NCI-H226 (cell line): ENCODE measurements at places on chromosomes 13 and 19.

- no peak for DNase-seq
These were observed 335.2 kb downstream of the SLITRK1 start for GRCh38 chr13:83547043-83547442.

GRCh38 chr13:110286833-110287819 lies 19.8 kb downstream of the COL4A1 start:
- DNase-seq: no peak

DNA sequence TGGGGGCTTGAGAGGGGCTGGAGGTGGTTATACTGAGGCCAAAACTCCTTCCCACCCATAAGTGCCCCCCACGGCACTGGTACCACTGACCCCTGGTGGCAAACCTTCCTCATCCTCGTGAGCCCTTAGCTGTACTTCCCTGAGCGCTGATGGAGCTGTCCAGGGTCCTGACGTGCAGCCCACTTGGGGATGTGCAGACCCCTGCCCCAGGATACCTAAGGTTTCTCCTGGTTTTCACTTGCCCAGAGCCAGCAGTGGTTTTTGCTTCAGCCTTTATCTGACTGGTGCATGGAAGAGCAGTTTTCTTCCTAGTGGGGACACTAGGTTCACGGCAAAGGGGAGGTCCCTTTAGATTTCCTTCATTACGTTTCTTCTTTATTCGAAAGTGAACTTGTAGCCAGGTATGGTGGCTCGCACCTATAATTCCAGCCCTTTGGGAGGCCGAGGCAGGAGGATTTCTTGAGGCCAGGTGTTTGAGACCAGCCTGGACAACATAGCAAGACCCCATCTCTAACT lies 28.7 kb upstream of the KCTD15 start:
- no peak for DNase-seq

DNA sequence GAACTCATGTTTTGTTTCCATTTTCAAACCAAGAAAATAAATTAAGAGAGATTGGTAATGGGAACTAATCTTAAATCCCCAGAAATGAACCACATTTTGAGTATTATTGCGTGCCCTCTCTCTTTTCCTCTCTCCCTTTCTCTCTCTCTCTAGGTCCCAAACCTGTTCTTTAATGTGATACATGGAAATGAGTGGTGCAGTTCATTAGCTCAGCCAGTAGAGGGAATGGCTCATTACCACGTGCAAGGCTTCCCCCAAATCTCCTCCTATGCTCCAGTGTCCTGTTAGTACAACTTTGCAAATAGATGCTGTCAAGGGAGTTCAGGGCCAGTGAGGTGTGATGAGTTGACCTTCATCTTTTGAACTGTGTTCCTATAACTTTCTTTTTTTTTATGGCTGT lies 178.4 kb downstream of the FGF9 start:
- DNase-seq: peak; percentile 12

DNA sequence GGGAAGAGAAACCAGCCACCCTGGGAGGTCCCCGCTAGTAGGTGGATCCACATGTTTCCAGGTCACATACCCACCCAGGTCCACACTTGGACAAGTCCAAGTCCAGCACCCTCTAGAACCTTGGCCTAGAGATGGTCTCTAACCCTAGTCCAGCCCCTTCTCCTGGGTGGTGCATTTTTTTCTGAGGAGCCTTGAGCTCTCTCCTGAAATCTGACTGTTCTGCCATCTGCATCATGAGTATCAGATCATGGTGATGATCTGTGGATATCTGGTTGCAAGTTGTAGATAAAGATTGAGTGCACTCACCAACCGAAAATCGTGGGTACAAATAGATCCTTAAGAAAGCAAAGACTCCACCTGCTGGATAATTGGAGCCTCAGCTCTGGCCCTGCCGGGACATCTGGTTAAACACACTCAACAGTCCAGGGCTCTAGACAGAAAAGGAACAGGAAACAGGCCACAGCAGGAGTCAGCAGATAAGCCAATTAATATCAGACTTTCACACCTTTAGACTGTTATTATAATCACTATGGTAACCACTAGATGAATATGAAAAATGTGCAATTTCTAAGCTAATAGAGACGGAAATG lies 41.1 kb downstream of the GPR12 start:
- DNase-seq: no peak

DNA sequence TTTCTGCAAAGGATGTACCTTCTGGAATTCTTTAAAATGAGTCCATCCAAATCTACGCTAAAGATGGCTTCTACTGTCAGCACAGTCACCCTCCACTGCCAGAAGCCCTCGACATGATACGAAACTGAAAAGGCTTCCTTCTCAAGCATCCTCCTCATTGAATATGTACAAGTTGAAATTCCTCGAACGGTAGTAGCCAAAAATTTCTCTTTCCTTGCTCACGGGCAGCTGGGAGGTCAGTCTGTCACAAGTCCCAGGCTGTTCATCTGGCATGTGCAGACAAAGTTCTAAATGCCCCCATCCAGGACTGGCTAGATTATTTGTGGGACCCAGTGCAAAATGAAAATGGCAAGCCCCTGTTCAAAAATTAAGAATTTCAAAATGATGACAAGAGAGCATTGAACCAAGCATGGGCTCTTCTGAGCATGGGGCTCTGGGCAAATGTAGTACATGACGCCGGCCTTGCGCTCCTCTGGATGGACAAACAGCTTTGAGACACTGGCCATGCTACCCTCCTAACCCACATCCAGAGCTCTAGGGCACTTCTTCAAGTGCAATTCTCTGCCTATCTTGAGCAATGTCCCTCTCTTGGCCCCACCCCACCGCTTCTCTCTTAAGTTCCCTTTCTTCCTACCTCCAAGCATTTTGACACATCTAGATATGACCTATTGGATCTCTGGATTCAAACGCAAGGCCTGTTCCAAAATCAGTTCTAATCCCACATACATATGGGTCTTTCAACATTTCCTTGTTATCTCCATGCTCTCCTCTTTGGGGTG lies 78.9 kb upstream of the FLT1 start:
- no peak for DNase-seq

- DNase-seq: no peak
These were observed 210.1 kb downstream of the GGACT start for GRCh38 chr13:100378533-100378932.

DNA sequence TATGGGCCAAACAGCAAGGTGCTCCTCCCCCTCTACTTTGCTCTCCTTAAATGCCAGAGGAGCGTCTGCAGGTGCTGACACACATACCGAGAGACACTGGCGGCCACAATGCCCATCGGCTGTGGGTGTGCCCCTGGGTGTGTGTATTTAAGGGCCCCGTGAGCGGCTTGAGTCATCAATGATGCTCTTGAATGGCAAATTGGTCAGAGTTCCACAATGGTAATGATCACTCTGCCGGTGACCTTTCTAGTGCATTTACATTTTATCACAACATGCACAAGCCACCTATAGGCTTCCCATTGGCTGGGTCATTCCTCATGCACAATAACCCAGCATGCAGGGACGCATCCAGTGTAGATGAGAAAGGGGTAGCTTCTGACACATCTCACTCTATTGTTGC lies 124.8 kb downstream of the ZNF536 start:
- DNase-seq: no peak

DNA sequence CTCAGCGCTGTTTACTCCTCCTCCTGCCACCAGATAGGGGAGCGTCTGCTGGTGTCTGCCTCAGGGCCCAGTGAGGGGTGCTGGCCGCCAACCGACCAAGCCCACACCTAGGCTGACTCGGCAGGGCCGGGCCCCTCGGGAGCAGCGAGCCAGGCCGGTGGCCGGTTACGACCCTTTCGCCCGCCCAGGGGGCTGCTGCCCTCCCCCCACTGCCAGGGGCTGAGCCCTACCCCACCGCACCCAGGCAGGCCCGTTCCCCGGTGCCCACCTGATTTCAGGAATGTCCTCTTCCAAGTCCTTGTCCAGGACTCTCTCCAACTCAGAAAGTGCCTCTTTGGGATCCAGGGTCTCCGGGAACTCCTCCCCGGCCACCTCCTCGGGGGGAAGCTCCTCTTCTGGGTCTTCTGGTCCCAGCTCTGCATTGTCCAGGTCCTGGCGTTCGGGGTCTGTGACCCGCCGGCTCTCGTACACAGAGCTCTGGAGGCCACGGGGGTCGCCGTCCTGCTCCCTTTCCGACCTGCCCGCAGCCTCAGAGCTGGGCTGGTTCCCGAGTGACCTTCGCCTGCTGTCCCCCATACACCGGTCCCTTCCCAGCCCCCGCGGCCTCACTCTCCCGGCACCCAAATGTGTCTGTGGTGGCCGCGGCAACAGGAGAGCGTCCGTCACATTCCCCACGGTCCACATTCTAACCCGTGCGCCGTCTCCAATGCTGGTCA lies 31.0 kb upstream of the MIER2 start:
- DNase-seq: no peak

DNA sequence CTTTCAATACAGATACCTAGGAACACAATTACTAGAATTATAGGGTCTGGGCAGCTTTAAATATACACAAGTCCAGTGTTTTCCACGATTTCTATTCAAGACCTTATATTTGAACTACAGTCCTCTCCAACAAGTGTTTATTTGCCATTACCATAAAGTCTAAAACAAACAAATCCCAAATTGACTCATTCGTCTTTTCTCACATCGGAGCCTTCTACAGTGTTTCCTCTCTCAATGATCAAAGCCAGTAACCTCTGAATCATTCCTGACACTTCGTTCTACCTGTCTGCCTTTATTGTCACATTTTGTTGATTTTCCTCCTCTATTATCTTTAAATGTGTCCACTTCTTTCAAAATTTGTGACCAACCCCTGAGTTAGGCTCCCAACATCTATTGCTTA lies 1356.5 kb upstream of the SLC10A2 start:
- DNase-seq: no peak

GRCh38 chr19:41703602-41704293 lies 4.7 kb upstream of the CEACAM5 start:
- DNase-seq: no peak

DNA sequence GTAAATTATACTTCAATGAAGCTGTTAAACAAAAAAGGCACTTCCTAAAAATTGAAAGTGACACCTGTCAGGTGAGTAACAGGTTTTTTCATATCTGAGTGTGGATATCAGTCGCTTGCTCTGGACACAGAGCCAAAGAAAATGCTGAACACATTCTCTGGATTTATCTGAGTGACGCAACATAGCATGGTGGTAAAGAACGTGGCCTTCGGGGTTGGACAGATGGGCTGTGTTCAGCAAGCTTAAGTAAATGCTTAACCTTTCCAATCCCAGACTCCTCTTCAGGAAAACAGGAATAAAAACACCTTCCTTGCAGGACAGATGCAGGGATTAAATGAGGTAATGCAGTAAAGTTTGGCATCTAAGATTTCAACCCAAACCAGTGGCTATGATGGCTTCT lies 132.0 kb downstream of the FOXO1 start:
- peak; percentile 21 for DNase-seq

DNA sequence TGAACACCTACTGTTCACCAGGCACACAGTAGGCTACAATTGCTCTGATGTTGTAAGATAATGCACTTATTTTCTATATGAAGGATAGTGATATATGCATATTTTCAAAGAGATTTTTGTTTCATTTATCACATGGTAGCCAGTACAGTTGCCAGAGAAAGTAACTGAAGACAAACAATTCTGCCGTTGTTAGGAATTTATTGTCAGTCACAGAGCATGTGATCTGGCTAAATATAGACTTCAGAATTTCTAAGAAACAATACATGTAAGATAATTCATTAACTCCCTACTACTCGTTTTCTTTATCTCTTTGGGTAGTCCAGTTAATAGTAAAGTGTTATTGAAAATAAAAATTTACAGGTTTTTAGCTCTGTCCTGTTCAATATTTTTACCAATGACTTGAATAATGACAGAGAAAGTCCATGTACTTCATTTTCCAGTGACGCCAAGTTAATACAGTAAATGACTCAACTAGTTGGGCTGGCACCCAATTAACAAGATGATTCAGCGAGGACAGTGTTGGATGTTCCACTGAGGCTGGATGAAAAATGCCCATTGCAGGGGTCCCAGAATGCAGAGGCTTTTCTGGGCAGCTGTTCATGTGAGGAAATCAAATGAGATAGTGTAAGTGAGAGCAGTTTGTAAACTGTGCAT lies 35.6 kb downstream of the GJA3 start:
- DNase-seq: no peak

DNA sequence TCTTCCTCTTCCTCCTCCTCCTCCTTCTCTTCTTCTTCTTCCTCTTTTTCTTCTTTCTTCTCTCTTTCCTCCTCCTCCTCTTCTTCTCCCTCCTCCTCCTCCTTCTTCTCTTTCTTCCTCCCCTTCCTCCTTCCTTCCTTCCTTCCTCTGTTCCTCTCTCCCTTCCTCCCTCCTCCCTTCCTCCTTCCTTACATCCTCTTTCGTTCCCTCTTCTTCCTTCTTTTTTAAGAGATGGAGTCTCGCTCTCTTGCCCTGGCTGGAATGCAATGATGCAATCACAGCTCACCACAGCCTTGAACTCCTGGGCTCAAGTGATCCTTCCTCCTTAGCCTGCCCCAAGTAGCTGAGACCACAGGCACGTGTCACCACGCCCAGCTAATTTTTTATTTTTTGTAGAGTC lies 13.2 kb downstream of the EHD2 start:
- peak; percentile 74 for DNase-seq

- peak; percentile 82 for DNase-seq
These were observed at the start of gene IRS2 for GRCh38 chr13:109786457-109787134. IRS2 (minus strand) TSS chr13:109786583; CDS start chr13:109786053, 530 bp downstream.
